Cardiac fibroblast (primary cell): ENCODE measurements at places on chromosomes 1 and 21.
A peak's percentile ranks its signal among the peaks of the same experiment; 100 is the strongest.

DNA sequence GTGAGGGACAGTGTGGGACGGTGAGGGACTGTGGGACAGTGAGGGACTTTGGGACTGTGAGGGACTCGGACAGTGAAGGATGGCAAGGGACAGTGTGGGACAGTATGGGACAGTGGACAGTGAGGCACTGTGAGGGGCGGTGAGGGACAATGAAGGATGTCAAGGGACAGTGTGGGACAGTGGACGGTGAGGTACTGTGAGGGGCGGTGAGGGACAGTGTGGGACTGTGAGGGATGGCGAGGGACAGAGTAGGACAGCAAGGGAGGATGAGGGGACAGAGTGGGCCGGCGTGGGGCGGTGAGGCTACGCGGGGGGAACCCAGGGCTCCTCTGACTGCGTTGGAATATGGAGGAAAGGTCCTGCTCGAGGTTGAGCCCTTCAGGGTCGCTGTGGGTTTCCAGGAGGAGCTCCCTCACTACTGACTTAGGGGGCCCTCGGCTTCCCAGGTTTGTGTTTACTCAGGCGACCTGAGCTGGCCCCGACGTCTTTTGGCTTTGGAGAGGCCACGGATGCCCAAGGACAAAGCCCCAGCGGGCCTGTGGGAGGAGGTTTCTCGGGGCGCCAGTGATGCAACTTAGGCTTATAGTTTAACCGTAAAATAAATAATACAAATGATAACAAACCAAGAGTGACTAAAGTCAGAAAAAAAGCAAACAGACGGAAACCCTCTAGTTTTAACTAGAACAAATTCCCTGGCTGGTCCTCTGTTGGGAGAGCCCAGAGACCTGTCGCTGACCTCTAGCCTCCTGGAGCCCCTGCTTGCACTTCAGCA, 1.1 kb upstream of the ERRFI1 start:
- peak; percentile 77 for DNase-seq

GRCh38 chr1:7620196-7620595, 150.9 kb upstream of the VAMP3 start:
- DNase-seq, result no peak

DNA sequence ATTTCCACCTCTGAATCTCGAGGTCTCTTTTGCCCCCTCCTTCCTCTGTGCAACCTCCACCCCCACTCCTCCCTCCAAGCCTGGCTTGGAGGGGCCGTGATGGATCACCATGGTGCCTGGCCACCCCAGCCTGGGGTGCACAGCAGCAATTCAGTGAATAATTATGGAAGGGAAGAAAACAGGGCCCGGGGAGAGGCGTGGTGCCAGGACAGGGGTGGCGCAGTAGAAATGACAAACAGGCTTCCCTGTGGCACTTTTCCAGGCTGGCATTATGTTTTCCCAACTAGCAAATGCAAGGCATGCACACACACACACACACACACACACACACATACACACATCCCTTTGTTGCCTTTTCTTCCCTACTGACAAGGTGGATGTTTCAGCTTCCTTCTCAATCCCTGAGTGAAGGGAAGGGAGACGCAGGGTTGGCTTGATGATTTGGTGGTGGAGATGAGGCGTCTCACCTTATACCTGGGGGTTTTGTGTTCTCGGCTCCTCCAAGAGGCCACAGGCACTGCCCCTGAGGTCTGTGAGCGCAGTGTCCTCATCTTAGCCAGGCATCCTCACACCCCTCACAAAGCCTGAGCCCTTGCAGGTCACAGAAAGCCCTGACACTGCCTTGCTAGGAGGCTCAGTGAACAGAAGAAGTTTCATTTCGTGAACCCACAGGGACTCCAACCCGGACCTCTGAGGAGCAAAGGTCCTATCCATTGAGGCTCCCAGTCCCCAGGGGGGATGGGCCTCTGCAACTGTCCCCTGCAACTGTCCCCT, 215.8 kb downstream of the MATN1 start:
- no peak for DNase-seq

GRCh38 chr1:61642475-61643232, 82.3 kb downstream of the TM2D1 start:
- no peak for DNase-seq

DNA sequence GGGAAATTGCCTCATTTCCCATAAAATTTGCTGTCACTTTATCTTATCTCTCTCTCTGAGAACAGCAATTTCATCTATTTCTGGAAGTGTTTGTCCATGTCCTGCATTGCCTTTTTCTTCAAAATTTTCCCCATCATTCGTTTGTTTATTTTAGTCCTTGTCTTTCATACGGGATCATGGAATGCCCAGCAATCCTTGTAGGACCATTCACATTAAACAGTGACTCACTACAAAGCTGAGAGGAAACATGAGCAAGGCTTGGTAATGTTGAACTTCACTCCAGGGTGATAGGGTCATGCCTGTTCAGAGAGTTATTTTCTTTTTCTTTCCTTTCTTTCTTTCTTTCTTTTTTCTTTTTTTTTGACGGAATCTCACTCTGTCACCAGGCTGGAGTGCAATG, 32.2 kb upstream of the HNRNPU start:
- peak; percentile 50 for DNase-seq

DNA sequence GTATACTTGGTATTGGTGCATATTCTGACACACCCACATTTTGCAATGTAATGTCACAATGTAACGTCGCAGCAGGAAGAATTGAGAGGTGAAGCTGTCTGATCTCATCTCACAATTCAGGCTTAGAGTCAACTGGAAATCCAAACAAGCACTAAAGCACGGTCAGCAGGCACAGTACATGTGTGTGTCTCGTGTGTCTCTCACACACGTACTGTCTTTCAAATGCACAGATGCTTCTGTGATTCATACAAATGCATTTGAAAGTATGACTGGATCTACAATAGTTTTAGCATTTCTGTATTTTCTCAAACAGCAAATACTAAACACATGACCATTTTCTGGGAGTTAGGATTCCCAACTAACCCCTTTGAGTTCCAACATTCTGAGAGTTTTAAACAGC, 26.9 kb downstream of the LBR start:
- DNase-seq, result no peak

DNA sequence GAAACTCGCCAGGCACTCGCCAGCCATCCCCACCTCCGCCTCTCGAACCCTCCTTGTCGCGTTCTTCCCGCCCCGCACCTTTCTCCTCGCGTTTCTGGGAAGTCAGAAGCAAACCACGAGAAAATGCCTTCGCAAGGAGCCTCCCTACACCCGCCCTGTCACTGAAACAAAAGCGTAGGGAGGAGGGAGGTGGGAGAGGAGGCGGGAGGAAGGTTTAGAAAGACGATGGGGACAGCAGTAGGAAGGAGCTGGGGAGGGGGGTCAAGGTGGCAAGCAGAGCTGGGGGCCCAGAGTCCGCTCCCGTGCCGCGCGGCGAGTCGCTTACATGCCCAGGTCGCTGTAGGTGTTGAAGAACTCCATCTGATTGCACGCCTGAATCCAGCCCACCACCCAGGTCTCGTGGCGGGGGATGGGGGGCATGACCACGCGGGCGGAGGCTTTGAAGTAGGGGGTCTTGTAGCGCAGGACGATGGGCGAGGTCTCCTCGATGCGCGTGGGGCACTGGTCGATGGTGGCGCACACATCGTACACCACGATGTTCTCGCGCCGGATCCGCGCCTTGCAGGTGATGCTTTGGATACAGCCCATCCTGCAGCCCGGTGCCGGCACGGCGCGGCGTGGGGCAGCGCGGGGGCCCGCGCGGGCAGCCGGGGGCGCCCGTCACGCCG, 1.0 kb downstream of the FAM78B start:
- no peak for DNase-seq

- DNase-seq, result peak; percentile 73
Measured at GRCh38 chr1:26417111-26417759, 6.6 kb downstream of the LIN28A start.

GRCh38 chr1:197269053-197269452, 1.0 kb downstream of the CRB1 start:
- no peak for DNase-seq

DNA sequence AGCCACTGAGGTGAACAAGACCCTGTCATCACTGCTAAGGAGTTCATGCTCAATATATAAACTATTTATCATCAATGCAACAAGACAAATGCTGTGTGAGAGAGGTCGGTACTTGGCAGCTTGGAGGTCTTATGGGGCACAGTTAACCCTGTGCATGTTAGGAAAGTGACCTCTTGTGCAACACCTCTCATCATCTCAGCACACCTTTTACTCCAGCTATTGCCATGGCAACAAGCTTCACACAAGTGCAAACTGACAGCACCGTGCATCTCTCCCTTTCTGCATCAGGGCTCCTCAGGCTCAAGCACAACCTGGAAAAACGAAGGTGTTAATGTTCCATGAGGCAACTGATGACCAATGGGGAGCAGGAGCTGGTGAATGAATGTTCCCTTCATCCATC, 14.7 kb upstream of the MYSM1 start:
- no peak for DNase-seq

GRCh38 chr1:182635871-182636270, 31.7 kb upstream of the RGS16 start:
- no peak for DNase-seq

- DNase-seq, result peak; percentile 5
Measured at GRCh38 chr21:15400905-15401304, 328.9 kb upstream of the USP25 start.

DNA sequence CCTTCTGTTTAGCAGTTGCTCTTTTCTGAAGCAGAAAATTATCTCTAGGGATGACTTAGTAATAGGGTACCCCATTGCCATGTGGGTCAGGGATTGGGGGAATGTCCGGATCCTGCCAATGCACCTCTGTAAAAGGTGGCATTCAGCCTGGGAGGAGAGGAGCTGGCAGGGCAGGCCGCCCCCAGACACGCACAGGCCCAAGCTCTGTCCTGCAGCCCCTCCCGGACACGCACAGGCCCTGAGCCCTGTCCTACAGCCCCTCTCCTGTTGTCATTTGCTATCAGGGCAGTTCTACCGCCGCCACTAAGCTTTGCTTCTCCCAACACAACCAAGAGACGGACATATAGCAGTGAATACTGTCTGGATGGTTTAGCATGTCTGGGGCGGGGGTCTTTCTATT, 219.1 kb downstream of the SDCCAG8 start:
- no peak for DNase-seq

- DNase-seq, result peak; percentile 14
Measured at GRCh38 chr1:8764293-8764937, 53.0 kb downstream of the RERE start.

GRCh38 chr1:221025956-221026355, 146.7 kb downstream of the HLX start:
- DNase-seq, result peak; percentile 74

- no peak for DNase-seq
Measured at GRCh38 chr1:62265956-62266935, 53.0 kb downstream of the KANK4 start.

DNA sequence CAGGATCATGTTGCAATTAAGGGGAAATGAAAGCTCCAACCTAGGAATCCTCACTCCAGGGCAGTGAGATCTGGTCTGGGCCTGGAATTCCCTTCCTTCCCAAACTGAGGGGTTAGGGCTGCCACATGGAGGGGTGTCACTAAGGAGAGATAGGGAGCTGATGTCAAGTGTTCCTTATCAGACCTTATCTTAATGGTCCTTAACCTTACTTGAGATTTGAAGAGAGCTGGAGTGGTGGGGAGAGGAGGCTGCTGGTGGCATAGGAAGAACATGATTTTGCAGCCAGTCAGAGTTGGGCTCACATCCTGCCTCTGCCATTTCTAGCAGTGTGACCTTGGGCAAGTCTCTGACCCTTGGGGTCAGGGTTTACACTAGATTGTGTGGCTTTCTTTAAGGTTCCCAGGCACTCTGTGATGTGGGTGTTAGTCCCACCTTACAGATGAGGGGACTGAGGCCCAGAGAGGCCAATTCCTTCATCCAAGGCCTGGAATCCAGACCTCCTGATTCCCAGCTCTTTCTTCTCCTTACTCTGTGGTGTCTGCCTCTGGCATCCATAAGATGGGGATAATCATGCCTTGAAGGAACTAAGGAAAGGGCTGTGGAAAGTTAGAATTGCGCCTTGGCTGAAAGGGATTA, 56.3 kb upstream of the SYNC start:
- DNase-seq, result no peak

DNA sequence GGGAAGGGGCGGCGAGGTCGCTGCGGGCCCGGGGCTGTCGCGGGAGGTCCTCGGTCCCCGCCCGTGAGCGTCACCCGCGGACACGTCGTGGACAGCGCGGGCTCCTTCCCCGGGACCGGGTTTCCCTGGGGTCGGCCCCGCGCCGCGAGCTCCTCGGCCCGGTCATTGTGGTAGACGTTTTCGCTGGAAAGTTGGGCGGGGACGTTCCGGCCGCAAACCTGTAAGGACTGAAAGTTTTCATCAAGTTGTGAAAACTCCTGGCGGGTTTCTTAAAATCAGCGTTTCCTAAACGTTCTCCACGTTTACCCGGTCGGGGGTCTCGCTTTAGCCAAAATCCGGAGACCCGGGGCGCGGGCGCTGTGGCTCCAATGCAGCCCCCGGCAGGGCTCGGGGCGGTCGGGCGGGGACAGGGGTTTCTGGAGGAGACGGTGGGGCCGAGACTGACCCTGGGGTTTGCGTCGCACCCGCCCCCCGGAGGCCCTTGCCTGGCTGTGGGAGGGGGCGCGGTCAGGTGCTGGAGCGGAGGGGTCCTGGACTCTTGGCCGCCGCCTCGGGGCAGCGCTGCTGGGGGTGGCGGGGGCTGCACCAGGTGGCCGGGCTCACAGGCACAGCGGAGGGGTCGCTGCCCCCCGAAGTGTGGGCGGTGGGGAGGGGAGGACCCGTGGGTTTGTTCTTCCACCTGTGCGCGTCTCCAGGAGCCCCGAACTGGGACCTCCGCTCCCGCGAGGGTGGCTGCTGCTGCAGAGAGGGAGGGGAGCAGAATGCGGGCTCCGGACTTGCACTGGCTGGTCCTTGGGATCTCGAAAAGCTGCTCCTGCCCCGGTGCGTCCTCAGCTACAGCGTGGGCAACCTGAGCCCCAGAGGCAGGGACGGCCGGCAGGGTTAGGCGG, 827 bp downstream of the PRKCZ start:
- DNase-seq, result no peak

- DNase-seq, result peak; percentile 56
Measured at GRCh38 chr1:71850936-71851335, 431.4 kb downstream of the NEGR1 start.
